ENCODE measurements at places on chromosomes 4 and X.
A peak's percentile ranks its signal among the peaks of the same experiment; 100 is the strongest.

- DNase-seq = no peak
Measured at GRCh38 chrX:11629593-11630211, 36.0 kb downstream of the ARHGAP6 start.

GRCh38 chrX:146707781-146708180, 101.8 kb upstream of the CXorf51B start:
- DNase-seq = no peak

DNA sequence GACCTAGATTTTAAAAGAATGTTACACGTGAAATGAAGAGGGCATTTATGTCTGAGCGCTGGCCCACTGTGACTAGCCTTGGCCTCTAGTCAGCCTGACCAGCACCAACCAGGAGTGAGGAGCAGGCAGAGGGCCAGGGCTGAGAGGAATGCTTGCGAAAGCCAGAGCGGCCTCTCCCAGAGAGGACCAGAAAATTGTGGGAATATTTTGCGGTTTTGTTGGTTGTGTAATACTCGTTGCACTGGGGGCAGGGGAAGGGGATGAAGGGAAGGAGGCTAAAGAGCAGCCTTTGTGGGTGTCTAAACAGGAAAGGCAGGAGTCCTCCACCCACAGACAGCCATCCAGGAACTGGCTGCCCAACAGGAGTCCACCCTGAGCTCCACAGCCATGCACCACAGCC, 3.8 kb downstream of the GABRE start:
- DNase-seq = no peak

- DNase-seq = no peak
Measured at GRCh38 chrX:9088896-9089295, 55.0 kb upstream of the FAM9B start.

DNA sequence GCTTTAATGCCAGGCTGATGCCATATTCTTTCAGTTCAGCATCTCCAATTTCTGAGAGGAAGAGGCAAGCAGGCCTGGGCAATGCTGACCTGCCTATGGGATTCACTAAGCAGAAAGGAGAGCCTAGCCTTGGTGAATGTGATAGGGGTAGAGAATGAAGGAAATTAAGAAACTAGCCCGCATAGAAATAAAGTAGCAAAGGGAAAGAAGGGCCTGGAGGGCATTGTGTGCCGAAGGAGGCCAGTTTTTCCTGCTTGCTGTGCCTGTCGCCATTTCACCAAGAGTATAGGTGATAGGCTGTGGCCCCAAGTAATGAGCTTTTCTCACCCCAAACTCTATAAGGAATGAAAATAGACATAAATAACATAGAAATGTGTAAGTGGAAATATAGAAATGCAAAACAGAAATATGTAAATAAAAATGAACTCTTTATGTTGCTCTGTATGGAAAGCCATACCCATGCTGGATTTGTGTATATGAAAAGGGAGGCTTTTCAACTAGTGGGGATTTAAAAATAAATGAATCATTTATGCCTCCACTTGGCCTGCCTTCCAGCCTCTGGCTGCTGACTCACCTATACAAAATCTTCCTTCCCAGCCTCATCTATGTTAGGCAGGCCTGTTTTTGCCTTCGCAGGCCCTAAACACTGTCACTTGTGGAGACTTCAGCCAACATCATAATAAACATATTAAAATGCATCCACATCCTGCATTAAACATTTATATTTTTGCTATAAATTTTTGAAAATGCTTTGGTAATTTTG, 5.1 kb upstream of the OCRL start:
- no peak for DNase-seq

GRCh38 chr4:25123236-25123635, 37.0 kb downstream of the SEPSECS start:
- no peak for DNase-seq

- no peak for DNase-seq
Measured at GRCh38 chrX:55451626-55451989, 319 bp upstream of the MAGEH1 start.

DNA sequence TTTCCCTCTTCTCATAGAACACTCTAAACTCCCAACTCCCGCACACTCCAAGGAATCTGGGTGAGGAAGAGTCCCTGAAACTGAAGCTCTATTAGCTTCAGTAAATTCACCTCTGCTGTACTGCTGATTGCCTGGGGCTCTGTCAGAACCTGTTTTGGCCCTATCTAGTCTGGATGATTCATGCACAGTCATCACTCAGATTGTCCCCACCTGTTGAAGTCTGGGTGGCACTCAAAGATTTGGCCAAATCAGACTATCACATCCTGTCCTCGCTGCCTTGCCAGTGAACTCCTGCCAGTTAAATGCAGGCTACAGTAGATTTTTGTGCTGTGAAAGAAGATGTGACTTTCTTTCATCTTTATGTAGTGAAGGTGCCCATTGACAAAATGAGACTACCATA, 63.5 kb upstream of the EMCN start:
- DNase-seq = no peak

- DNase-seq = no peak
Measured at GRCh38 chrX:21779095-21779494, 21.2 kb upstream of the SMPX start.

DNA sequence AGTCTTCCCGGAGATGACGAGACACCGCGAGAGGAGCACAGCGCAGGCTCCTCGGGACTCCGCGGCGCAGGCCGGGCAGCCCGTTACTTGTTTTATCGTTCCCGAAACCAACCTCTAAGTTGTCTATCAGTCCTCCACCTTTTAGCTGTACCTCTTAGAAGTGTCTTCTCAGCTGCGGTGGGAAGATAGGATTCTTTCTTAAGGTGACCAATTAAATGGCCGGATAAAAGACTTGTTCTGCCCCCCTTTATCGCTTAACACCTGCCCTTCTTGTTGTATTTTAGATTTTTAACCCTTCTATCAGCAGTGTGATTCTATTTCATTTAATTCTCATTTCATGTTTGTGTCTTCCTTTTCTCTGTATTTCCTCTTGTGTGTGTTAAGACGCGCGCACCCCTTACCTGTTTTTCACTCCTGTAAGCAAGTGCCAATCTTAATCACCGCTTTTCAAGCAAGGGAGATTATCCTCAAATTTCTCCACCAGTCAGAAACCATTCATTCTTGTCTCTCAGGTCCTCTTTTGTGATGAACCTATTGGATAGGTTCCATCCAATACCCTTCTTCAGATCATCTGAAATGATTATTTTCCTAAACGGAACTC, at the start of gene SLC9B2:
TSS of gene SLC9B2 (minus strand) at position 15 of the 601 bp plus-strand sequence. CDS start 9,211 bp downstream, outside the sequence.
- DNase-seq = no peak

DNA sequence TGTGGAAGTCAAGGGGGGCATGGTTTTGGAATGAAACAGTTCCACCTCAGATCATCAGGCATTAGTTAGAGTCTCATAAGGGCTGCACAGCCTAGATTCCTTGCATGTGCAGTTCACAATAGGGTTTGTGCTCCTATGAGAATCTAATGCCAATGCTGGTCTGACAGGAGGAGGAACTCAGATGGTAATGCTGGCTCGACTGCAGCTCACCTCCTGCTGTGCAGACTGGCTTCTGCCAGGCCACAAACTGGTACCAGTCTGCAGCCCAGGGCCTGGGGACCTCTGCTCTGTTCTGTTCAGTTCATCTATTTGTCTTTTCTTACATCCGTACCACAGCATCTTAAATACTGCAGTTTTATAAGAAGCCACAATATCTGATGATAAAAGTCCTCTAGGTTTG, 12.2 kb upstream of the MSL3 start:
- no peak for DNase-seq

DNA sequence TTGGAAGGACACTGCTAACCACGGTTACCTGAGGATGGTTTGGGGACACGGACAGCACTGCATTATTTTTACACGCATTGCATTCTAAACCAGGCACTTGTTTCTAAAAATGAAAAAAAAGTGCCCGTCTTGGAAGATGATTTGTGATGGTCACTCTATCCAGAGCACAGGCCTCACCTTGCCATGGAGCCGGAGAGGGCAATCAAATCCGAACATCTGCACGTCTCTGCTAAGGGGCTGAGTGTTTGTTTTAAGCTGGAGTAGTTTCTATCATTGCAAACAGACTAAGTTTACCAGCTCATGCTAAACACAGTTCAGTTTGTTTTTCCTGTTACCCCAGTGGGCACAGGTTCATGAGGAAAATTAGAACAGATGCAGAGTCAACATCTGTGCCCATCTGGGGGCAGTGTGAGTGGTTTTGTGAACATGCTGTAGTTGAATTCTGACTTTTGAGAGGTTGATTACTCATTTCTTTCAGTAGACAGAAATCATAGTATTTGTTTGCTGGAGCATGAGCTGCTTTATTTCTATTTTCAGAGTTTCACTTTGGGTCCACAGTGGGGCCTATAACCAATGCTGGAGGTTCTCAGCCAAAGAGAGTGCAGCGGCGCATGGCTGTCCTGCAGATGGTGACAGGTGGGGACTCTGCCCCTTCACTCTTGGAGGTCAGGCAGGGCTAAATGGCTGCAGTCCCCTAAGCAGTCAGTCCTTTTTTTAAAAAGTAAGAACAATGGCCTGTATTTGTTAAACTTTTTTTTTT, 65.4 kb upstream of the ENPP6 start:
- no peak for DNase-seq

DNA sequence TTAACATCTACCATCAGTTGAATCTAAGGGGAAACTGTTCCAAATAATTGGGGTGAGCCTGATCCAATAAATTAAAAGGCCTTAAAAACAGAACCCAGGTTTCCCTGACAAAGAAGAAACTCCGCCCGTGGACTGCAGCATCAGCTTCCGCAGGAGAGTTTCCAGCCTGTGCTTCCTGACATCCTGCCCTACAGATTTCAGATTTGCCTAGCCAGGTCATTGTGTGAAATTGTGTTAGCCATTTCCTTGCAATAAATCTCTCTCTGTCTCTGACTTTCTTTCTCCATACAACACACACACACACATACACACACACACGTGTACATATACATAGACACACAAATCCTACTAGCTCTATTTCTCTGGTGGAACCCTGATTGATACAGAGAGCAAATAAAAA, 48.3 kb upstream of the LCORL start:
- DNase-seq = no peak

DNA sequence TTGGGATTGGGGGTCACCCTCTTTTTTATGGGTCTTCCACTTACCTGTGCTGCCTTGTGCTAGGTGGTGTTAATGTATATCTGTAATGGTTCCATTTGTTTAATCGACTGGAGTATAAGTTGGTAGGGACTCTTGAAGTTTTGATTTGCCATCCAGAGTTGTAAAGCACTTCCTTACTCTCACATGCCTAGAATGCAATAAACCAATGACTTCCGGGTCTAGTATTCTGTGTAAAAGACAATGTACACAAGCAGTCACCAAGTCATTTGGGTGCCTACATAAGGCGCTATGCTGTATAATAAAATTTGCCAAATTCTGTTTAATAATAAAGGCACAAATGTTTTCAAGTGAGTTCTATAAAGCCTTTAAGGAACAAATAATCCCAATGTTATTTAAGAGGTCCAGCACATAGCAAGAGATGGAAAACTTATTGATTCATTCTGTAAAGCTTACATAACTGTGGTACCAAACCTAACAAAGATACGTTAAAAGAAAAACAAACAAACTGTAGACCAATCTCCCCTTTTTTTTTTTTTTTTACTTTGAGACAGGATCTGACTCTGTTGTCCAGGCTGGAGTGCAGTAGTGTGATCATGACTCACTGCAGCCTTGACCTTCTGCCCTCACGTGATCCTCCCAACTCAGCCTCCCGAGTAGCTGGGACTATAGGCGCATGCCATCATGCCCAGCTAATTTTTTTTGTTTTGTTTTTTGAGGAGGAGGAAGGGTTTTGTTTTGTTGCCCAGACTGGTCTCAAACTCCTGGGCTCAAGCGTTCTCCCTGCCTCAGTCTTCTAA, 41.5 kb upstream of the HPRT1 start:
- DNase-seq = no peak

DNA sequence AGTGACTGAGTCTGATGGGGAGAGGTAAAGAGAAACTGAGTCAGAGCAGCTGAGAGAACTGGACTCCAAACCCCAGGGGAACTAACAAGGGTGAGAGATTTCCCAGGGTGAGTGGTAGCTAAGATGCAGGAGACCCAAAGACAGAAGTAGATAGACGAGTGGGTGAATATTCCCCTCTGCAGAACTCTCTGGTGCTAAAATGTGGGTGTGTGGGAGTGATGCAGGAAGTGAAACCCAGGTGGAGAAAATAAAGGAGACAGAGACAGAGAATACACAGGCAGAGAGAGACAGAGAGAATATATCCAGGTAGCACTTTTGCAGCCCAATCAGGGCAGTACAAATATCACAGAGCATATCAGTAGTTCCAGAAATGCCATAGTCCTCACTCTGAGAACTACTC, 212.5 kb upstream of the ZIC3 start:
- no peak for DNase-seq

- DNase-seq = no peak
Measured at GRCh38 chrX:18026166-18026565, 165.1 kb upstream of the RAI2 start.

- no peak for DNase-seq
Measured at GRCh38 chrX:6029014-6029413, 199.7 kb downstream of the NLGN4X start.

GRCh38 chr4:11511321-11511720, 82.6 kb upstream of the HS3ST1 start:
- no peak for DNase-seq

- no peak for DNase-seq
Measured at GRCh38 chrX:136450050-136450830, 37.5 kb upstream of the BRS3 start.

DNA sequence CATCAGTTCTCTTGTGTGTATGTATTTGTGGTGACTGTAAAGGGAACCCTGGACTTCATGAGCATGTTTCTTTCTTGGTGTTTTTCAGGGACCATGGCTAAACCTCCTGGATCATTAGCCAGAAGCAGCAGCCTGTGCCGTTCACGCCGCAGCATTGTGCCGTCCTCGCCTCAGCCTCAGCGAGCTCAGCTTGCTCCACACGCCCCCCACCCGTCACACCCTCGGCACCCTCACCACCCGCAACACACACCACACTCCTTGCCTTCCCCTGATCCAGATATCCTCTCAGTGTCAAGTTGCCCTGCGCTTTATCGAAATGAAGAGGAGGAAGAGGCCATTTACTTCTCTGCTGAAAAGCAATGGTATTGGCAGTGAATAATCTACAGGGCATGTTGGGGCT, 157.0 kb downstream of the STIM2 start:
- DNase-seq = no peak

GRCh38 chrX:21657318-21658151, 595 bp downstream of the KLHL34 start:
- DNase-seq = no peak

- DNase-seq = peak; percentile 8
Measured at GRCh38 chrX:39158801-39159657, 357.8 kb downstream of the MID1IP1 start.

- no peak for DNase-seq
Measured at GRCh38 chr4:2251073-2251794, 9.3 kb upstream of the HAUS3 start.

DNA sequence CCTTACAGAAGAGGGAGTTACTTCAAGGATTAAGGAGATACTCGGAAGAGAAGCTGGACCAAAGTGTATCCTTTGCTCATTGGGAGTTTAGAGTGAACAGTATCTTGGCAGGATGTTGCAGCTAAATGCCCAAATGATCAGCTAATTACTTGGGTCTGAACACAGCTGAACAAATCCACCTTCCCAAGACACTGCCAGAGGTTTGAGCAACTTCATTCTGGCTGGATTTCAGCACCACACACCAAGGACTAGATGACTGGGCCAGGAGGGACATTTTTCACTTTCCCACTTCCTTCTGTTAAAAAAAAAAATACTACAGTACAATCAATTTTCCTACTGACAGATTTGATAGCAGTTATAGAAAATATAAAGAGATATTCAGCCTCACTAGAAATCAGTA, 324.6 kb downstream of the MID1IP1 start:
- no peak for DNase-seq
